Uterus (tissue), 4 donors: ENCODE measurements at places on chromosomes 5 and 9. TPM values are rescaled to one million over a fixed set of nuclear protein-coding genes. Genes with fewer than 3 reads are reported as not detected.

GRCh38 chr5:68962757-68963484 lies 130.9 kb upstream of the SLC30A5 start:
- no peak overlapping the region for H3K4me3 ChIP-seq
- peak overlapping the region; percentile 90 for H3K27ac ChIP-seq
- peaks cover 6% of the 10 kb centered on the region for H3K4me1 ChIP-seq
- H3K36me3 ChIP-seq: no peaks in the 10 kb centered on the region

DNA sequence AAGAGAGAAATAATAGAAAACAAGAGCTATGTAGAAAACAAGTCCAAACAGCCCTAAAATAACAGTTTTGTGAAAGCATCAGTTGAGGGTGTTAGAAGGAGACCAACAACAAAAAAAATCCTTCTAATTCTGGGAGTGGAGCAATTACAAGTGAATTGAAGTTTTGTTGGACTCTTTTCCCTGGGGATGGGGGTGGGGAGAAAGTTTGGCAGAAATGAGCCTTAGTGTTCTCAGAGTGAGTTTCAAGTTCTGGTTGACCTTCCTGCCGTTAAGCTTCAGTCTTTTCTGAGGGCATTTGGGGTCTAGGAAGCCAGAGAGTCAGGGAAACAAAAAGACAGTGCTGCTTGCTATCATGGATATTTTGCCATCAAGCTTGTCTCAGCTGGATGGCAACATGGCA lies 106.3 kb upstream of the TRIM32 start:
- H3K27ac ChIP-seq: peak overlapping the region; percentile 25
- no peaks in the 10 kb centered on the region for H3K36me3 ChIP-seq
- H3K4me3 ChIP-seq: no peak overlapping the region
- no peaks in the 10 kb centered on the region for H3K4me1 ChIP-seq
- DNase-seq: peak; percentile 50

Gene MARCOL
- total RNA-seq: not detected

DNA sequence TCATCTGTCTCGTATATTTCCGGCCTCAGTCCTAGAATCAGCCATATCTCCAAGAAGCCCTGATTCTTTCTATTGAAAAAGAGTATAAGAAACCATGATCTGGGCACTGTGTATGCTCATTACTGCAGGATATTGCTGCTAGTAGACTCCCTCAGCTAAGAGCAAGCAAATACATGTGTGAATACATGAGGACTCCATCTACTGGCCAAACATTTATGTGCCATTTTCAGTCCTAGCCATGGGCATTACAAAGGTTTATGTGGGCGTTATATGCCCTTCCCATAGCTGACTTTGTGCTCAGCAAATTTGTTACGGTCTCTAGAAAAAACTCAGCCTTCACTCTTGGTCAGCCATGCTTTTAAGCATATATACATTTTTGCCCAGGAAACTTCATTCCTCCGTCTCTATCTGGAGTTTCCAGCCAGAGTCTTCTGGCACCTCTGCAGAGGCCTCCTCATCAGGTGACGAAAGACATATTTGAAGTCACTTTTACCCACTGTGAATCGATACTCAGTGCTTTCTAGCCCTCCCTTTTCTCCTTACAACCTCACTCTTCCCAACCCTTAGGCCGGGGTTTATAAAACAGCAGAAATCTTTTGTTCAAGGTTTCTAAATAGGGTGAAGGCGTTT lies 1495.6 kb upstream of the CDH6 start:
- H3K4me3 ChIP-seq: no peak overlapping the region
- H3K36me3 ChIP-seq: no peaks in the 10 kb centered on the region
- no peak overlapping the region for H3K27ac ChIP-seq
- DNase-seq: no peak
- H3K4me1 ChIP-seq: no peaks in the 10 kb centered on the region

- H3K27me3 ChIP-seq: no peaks in the 10 kb centered on the region
- peak overlapping the region; percentile 69 for H3K27ac ChIP-seq
- no peak for DNase-seq
- no peak overlapping the region for H3K4me3 ChIP-seq
- peaks cover 11% of the 10 kb centered on the region for H3K4me1 ChIP-seq
- no peaks in the 10 kb centered on the region for H3K36me3 ChIP-seq
Measured at GRCh38 chr9:94805585-94805984, 79.1 kb downstream of the AOPEP start.

DNA sequence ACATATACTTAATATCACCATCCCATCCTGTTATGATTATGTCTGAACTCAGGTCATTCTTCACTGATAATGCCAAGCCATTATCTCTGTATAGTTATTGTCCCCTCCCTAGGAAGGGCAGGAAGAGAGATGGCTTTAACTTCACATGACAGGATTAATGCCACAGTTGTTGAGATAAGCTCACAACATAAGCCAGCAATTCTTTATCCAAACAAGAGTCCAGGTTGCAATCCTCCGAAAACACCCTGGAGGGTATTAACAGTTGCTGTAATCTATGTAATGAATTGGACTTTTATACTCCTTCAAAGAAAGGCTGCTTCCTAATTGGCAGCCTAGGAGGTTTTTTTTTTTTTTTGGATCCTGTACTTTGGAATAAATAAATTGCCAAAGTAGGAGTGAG lies 779.4 kb downstream of the SEMA5A start:
- no peaks in the 10 kb centered on the region for H3K4me1 ChIP-seq
- H3K27ac ChIP-seq: no peak overlapping the region
- H3K27me3 ChIP-seq: no peaks in the 10 kb centered on the region
- DNase-seq: no peak
- H3K4me3 ChIP-seq: no peak overlapping the region

Gene SLC34A1
- not detected for total RNA-seq

DNA sequence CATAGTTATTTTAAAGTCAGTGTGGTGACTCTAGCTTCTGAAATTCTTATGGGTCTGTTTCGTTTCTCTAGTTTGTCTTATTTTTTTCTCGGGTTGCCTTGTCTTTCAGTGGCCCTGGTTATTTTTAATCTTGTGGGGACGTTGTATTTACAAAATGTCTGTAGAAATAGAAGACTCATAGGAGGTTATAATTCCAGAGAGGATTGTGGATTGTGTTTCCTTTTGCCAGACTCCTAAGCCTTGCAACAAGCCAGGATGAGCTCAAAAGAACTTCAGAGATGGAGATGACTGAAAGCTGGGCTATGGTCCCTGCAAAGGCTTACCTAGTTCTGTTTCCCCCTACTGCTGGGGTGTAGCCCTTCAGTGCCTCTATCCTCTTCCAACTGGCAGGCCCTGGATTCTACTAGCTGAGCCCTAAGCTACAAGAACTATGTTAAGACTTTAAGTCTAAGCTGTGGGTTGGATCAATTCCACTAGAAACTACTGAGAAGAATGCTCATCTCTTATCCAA lies 32.2 kb upstream of the LECT2 start:
- H3K4me3 ChIP-seq: no peak overlapping the region
- peak overlapping the region; percentile 3 for H3K27ac ChIP-seq

DNA sequence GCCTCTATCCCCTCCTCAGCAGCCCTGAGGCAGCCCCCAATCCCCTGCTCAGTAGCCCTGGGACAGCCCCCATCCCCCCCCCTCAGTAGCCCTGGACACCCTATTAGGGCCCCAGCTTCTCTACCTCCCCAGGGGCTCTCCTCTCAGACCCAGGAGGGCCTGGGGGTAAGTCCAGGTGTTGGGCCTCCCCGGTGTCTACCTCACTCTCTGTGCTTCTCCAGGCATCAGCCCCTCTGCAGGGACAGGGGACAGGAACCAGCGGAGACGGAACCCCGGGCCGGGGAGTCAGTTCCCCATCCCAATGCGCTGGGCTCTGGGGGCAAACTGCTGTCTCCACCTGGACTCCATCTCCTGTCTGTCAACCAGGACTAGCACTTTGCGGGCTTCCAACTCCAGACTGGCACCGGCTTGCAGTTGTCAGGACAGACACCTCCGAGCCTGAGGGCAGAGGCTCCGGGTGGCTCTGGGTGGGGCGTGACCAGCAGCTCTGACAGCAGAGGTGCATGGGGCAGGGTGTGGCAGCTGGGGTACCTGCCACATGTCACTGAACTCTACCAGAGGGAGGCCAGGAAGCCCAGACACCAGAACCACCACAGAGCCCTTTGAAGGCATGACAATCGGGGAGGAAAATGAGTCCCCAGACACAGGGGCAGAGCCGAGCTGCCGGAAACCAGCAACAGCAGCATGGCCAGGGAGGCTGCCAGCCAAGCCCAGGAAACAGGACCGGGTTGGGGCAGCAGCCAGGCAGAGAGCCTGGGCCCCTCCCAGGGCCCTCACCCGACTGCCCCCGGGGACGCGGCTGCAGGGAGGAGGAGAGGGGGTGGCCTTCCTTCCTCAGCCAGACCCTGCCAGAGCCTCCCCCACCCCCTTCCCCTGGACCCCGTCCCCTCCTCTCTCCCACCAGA lies 17.7 kb upstream of the UBAC1 start:
- DNase-seq: no peak
- H3K4me3 ChIP-seq: no peak overlapping the region
- no peak overlapping the region for H3K27ac ChIP-seq

DNA sequence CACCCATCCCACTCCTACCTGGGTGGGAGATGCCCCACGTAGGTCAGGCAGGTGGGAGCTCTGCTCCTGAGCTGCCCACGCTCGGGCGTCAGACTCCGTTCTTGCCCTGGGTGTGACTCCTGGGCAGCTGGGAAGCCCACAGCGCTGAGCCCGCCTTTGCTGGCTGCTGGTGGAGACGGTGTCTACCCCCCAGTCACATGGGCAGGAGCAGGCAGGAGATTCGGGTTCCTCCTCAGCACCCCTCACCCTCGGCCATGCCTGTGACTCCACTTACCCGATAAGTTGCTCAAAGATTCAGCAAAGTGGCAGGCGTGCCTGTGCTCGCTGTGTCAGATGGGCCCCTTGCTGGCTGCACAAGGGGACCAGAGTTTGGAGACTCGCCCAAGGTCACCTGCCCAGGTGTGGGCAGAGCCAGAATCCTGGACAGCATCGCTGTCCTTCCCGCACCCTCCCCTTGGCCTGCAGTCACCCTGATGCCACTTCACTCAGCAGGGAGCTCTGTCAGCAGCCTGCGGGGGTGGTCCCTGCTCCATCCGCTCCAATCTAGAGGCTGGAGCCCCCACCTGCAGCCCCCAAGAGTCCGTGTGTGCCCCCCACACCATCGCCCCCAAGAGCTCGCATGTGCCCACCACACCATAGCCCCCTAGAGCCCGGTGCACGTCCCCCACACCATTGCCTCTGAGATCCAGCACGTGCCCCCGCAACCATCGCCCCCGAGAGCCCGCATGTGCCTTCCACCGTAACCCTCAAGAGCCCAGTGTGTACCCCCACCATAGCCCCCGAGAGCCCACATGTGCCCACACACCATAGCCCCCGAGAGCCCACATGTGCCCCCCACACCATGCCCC lies 4.2 kb downstream of the LCN1 start:
- H3K36me3 ChIP-seq: no peaks in the 10 kb centered on the region
- H3K27me3 ChIP-seq: no peaks in the 10 kb centered on the region
- no peak overlapping the region for H3K27ac ChIP-seq
- H3K4me1 ChIP-seq: no peaks in the 10 kb centered on the region

DNA sequence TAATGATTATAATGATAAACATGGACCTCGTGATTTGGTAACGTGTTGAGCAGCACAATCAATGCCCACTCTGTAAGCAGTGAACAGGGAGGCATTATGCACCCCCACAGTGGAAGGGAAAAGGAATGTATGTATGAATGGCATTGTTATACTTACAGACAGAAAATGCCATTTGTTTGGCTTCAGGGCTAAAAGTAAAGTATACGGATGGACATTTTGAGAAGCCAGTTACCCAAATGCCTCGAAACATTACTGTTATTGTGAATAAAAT lies 260.2 kb upstream of the PPP1R2B start:
- H3K4me3 ChIP-seq: no peak overlapping the region
- peak overlapping the region; percentile 55 for H3K27ac ChIP-seq
- no peaks in the 10 kb centered on the region for H3K27me3 ChIP-seq
- no peak for DNase-seq

DNA sequence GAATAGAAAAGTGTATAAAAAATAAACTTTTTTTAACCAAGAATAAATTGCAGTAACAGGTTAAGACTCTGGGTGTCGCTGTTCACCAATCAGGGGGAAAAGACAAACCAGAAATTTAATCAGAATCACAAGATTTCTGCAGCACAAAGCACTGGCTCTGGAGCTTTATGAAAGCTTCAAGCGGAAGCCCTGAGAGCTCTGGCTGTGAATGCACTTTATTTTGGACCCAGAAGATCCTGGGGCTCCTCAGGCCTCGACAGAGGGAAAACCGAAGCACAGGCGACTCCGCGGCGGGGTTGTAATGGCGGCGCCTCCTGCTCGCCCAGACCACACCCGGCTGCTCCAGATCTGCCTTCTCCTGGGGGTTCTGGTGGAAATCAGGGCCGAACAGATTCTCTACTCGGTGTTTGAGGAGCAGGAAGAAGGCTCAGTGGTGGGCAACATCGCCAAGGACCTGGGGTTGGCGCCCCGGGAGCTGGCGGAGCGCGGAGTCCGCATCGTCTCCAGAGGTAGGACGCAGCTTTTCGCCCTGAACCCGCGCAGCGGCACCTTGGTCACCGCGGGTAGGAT lies at the start of gene PCDHGA4:
TSS of gene PCDHGA4 (plus strand) at position 122 of the 570 bp plus-strand sequence. CDS start at position 209, 87 bp downstream.
- peak within 1 kb of the TSS; percentile 13 for H3K4me3 ChIP-seq
- H3K27ac ChIP-seq: no peak within 1 kb of the TSS
- H3K4me1 ChIP-seq: no peaks in the 10 kb centered on the region
- no peaks in the 10 kb centered on the region for H3K27me3 ChIP-seq

Gene DHFR
- total RNA-seq: 1.8 TPM

- H3K27ac ChIP-seq: no peak overlapping the region
- H3K4me1 ChIP-seq: no peaks in the 10 kb centered on the region
- no peak for DNase-seq
Measured at GRCh38 chr9:12933957-12934356, 159.1 kb downstream of the LURAP1L start.

DNA sequence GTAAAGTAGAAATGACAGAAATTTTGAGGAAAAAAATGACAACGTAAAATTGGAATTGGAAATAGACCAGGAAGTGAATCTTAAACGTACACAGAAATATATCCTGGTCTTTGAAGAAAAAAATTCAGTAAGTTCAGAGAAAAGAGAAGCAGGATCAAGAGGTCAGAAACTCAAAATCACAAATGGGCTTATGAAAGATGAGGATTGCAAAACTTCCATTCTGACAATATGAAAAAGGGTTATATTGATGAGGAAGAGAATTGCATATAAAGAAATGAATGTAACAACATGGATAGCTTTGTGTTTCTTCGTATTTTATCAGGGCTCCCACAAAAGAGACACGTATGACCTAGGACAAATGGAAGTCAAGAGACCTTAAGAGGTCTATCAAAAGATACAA lies 58.1 kb downstream of the OXCT1 start:
- no peaks in the 10 kb centered on the region for H3K4me1 ChIP-seq
- H3K27ac ChIP-seq: no peak overlapping the region
- no peak overlapping the region for H3K4me3 ChIP-seq

Gene ACTL7A
- total RNA-seq: not detected

GRCh38 chr5:107680799-107681198 lies 10.1 kb upstream of the EFNA5 start:
- no peak overlapping the region for H3K4me3 ChIP-seq
- no peaks in the 10 kb centered on the region for H3K4me1 ChIP-seq
- no peak for DNase-seq
- H3K27ac ChIP-seq: no peak overlapping the region

DNA sequence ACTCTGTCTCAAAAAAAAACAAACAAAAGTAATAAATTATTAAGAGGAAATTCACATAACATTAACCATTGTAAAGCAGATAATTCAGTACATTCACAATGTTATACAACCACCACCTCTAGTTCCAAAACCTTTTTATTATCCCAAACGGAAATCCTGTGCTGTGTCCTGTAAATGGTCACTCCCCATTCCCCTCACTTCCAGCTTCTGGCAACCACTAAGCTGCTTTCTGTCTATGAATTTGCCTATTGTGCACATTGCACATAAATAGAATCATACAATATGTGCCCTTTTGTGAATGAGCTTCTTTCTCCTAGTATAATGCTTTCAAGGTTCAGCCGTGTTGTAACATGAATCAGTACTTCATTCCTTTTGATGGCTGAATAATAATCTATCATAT lies 20.8 kb downstream of the C9orf152 start:
- no peaks in the 10 kb centered on the region for H3K36me3 ChIP-seq
- H3K27me3 ChIP-seq: no peaks in the 10 kb centered on the region
- no peaks in the 10 kb centered on the region for H3K4me1 ChIP-seq
- no peak overlapping the region for H3K27ac ChIP-seq
